Small intestine (tissue), 16 donors: ENCODE measurements at places on chromosomes 1 and 21.

GRCh38 chr1:46489638-46490405, at the start of gene DMBX1:
Gene DMBX1, plus strand, starts transcription at chr1:46489836. Its CDS starts 17,175 bp downstream, at chr1:46507011.
- peak; percentile 60 for DNase-seq

- no peak for DNase-seq
These were observed 446.8 kb downstream of the COL11A1 start for GRCh38 chr1:102661481-102661880.

- peak; percentile 51 for DNase-seq
These were observed 2.3 kb upstream of the GADD45A start for GRCh38 chr1:67682659-67683197.

GRCh38 chr1:183816110-183816509, 11.2 kb downstream of the RGL1 start:
- no peak for DNase-seq

GRCh38 chr1:221777431-221778072, 35.7 kb upstream of the DUSP10 start:
- peak; percentile 49 for DNase-seq

- DNase-seq, result no peak
These were observed 1.3 kb upstream of the DUSP23 start for GRCh38 chr1:159779403-159779851.

GRCh38 chr21:44313451-44313850, 13.6 kb downstream of the PFKL start:
- DNase-seq, result no peak

GRCh38 chr1:186828611-186829454, at the start of gene PLA2G4A:
Gene PLA2G4A, plus strand, starts transcription at chr1:186828949. Its CDS starts 25,406 bp downstream, at chr1:186854355.
- peak; percentile 84 for DNase-seq

- DNase-seq, result no peak
These were observed 5.5 kb upstream of the ILDR2 start for GRCh38 chr1:166980818-166981217.

- DNase-seq, result no peak
These were observed 31.8 kb upstream of the BEND5 start for GRCh38 chr1:48808496-48808895.

DNA sequence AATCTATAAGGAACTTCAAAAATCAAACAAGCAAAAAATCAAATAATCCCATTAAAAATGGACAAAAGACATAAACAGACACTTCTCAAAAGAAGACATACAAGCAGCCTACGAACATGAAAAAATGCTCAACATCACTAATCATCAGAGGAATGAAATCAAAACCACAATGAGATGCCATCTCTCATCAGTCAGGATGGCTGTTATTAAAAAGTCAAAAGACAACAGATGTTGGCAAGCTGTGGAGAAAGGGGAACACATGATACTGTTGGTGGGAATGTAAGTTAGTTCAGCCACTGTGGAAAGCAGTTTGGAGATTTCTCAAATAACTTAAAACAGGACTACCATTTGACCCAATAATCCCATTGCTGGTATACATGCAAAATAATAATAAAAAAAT, 226.4 kb downstream of the S1PR1 start:
- DNase-seq, result no peak

DNA sequence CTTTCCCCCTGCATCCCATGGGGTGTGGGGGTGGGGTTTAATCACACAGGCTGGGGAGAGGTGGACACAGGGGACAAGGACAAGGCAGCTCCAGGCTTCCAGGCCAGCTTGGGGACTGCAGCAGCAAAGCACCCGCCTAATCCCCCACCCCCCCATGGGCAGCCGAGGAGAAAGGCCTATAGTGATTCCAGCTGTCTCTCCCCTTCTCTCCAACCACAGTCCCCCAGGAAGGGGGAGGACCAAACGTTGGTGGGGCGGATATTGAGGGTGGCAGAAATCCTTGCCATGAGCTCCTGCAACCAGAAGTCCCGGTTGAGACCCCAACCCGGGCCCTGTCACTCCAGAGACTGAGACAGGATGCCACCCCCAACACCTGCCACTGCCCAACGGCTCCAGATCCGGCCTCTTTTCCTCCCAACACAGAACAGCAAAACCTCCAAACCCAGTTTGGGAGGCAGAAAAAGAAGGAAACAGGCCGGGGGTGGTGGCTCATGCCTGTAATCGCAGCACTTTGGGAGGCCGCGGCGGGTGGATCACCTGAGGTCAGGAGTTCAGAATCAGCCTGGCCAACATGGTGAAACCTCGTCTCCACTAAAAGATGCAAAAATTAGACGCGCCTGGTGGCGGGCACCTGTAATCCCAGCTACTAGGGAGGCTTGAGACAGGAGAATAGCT, 1.7 kb downstream of the EPHA2 start:
- no peak for DNase-seq

- no peak for DNase-seq
These were observed 11.0 kb upstream of the CELSR2 start for GRCh38 chr1:109238382-109238781.

GRCh38 chr1:19400875-19401534, 84.3 kb downstream of the CAPZB start:
- no peak for DNase-seq

DNA sequence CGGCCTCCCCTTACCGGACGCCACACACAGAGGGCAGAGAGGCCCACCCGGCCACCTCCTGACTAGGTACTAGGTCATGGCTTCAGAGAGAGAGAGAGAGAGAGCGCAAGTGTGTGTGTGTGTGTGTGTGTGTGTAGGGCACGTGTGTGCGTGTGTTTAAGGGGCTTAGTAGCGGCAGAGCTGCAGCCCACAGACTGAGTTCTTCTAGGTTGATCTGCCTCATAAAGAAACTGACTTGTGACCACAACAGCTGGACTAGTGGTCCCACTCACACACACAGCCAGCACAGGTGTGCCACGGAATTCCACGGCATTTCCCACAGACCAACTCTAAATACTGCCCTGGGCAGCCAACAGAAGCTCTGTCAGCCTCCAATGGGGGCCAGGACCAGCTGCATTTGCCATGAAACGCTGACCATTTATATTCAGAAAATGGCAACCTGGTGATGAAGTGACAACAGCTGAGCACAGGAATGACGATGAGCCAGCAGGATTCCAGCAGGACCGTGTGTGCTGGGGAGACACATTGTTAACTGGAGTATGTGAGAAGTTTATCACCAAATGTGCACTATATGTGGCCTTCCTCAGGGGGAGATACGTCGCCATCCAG, 38.8 kb upstream of the GPR153 start:
- DNase-seq, result no peak

DNA sequence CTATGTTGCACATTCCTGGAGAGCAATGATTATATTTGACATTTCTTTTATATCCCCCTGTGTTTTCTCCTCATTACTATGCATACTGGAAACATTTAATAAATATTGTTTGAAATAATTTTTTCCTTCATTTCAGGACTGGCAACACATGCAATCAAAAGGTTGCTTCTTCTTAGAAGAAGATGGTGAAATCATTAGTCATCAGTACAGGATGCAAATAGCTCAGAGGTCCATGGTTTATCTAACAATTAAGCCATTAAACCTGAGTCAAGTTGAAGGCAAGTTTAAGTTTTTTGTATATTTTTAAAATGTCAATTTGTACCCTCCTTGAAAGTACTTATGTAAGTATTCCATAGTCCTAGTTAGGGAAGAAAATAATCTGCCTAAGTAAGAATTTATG, 22.5 kb downstream of the EFCAB7 start:
- no peak for DNase-seq

DNA sequence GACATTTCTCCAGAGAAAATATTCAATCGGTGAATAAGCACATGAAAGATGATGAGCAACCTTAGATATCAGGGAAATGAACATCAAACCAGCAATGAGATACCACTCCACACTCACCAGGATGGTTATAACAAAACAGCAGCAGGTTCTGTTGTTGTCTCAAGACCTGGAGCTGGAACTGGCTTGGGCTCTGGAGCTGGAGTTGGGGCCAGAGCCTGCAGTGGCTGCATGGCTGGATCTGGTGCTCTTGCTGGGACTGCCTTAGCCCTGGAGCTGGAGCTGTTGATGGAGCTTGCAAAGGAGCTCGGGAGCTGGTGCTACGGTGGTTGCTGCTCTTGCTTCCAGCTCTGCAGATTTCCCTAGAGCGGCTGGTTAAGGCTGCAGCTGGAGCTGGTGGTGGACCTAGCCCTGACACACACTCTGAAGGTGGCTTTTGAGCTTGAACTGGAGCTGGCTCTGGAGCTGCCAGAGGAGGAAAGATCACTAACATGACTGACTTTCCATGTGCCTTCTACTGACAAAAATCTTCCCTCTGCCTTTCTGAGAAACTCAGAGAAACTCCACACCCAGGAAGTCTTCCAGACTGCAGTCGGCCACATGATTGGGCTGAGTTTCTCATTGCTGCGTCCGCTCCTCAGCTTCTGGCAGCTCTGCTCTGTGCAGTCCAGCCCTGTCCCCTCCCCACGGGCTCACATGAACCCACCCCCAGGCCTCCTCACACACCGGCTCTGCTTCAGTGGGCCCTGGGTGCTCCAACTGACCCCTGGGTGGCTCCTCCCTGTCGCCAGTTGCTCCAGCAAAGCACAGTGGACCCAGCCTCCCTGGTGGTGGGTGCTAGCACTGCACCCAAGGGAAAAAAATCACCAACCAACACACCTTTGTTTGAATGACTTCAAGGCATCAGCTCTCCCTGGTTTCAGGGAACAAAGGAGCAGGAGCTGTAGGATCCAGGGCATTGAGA, 139.1 kb upstream of the FMN2 start:
- peak; percentile 29 for DNase-seq

GRCh38 chr21:18403735-18404450, at the start of gene TMPRSS15:
Gene TMPRSS15, minus strand, starts transcription at chr21:18403785. Its CDS starts 163 bp downstream, at chr21:18403622.
- DNase-seq, result peak; percentile 47

DNA sequence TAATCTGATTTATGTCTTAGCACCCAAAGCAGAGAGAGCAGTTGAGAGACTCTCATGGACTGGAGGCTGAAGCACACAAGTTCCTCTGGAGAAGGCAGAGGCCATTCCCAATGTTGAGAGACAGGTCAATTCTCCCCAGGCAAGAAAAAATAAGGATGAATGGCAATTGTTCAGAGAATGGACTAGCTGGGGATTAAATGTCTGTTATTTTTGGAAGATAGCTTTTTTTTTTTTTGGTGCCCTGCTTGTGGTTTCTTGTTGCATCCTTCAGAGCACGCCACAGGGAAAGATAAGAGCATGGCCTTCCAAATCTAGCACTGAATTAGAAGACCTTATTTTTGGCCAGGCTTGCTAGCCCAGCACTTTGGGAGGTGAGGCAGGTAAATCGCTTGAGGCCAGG, 65.6 kb upstream of the ERRFI1 start:
- DNase-seq, result no peak

- DNase-seq, result peak; percentile 18
These were observed 398.7 kb downstream of the PLPP3 start for GRCh38 chr1:56180520-56181190.

DNA sequence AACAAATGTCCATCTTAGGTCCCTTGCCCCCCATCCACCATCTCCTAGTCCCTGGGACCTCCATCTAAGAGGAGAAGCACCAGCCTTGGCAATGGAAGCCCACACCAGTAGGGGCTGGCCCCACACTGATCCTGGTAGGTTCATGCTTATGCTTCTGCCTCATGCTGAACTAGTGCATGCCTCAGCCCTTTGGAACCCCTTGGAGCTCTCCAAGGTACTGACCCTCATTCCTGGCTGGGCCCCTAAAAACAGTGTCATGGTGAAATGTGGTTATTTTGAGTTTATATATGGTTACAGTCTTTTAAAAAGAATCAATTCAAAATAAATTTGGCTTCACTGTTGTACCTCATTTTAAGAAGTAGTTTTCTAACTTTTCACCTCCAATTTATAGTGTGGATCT, 108.3 kb downstream of the HIVEP3 start:
- peak; percentile 12 for DNase-seq

- DNase-seq, result peak; percentile 90
These were observed at the start of gene DDAH1 for GRCh38 chr1:85465099-85465785. Gene DDAH1, minus strand, starts transcription at chr1:85465159. Its CDS starts 114 bp downstream, at chr1:85465045.

DNA sequence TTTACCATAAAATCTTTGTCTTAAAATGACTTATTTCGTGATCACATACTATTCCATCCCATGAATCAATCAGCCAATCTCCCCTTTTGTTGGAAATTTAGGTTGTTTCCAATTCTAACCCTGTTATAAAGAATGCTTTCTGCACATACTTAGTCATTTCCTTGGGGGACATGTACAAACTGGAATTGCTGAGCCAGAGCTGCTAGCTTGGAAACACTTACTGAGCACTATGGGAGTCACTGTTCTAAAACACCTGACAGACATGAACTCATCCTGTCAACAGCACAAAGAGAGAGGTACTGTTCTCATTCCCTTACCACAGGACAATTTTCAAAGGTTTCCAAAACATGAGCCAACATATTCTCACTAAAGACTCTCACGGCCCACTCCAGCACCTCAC, 32.1 kb downstream of the AK2 start:
- no peak for DNase-seq

DNA sequence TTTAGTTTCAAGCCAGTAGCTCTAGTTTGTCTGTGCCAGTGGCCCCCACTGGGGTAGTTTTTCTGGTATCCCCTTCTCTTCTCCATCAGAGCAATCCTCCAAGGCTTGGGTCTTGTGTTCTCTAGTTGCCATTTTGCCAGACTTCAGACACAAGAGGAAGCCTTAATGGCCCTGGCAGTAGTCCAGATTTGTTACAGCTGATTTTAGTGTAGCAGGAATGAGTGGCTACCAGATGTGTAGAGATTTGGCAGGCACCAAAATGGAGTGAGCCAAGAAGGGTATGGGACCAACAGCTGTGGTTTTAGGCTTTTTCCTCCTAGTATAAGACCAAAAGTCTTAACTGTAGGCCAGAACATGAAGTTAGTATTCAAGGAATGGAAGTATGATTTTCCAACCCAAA, 56.8 kb downstream of the ACP6 start:
- DNase-seq, result no peak

GRCh38 chr1:161216945-161217712, 2.0 kb downstream of the FCER1G start:
- DNase-seq, result peak; percentile 52

DNA sequence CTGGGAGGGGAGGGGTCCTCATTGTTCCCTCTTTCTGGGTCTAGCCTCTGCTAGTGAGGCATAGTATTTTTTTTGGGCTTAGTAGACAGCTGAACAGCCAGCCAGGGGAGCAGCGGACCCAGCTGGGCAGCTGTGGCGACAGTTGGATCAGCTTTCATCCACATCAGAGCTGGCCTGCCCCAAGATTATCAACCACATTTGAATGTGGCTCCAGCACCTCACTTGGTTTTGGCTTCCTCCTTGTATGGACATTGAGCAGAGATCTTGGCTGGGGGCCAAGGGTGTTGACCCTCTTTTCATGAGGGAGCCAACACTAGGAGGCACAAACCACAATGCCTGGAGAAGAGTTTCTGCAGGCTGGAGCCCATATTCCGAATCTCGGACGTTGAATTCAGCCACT, 25.0 kb downstream of the WNT4 start:
- no peak for DNase-seq

DNA sequence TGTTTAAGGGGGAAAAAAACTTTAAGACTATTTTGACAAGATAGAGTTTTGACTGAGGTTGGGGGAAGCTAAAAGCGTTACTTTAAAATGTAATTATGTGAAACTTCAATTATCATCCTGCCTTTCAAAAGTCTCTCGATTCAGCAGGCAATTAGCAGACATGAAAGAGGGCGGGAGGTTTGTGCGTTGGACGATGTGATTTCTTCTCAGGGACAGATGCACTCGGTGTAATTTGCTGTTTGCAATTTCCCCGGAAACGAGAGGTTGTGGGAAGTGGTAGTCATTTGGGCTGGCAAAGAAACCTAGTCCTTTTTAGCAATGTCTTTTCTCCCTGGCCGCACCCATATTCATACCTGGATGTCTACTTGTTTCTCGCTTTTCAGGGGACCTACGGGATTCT, 27.1 kb downstream of the KAZN start:
- no peak for DNase-seq

- DNase-seq, result peak; percentile 40
These were observed 1.6 kb downstream of the PCAT6 start for GRCh38 chr1:202812176-202813026.

- DNase-seq, result no peak
These were observed 203.6 kb downstream of the PCP4 start for GRCh38 chr21:40070871-40071270.

- DNase-seq, result no peak
These were observed 2084.5 kb downstream of the MRPL39 start for GRCh38 chr21:23522751-23523150.
